ENCODE measurements at places on chromosomes 11 and 22.
A peak's percentile ranks its signal among the peaks of the same experiment; 100 is the strongest.

- peak overlapping the region; percentile 65 for H3K4me3 ChIP-seq
- H3K27ac ChIP-seq = no peak overlapping the region
- peaks cover 15% of the 10 kb centered on the region for H3K4me1 ChIP-seq
- H3K27me3 ChIP-seq = peaks cover 82% of the 10 kb centered on the region
- DNase-seq = peak; percentile 44
- no peaks in the 10 kb centered on the region for H3K36me3 ChIP-seq
Measured at GRCh38 chr22:29073618-29074275, 912 bp downstream of the KREMEN1 start.

- H3K36me3 ChIP-seq = no peaks in the 10 kb centered on the region
- no peaks in the 10 kb centered on the region for H3K4me1 ChIP-seq
- H3K27ac ChIP-seq = no peak overlapping the region
- DNase-seq = no peak
Measured at GRCh38 chr11:131561972-131562371, 191.6 kb downstream of the NTM start.

- H3K4me3 ChIP-seq = no peak overlapping the region
- no peak overlapping the region for H3K27ac ChIP-seq
- DNase-seq = no peak
- H3K27me3 ChIP-seq = peaks cover 23% of the 10 kb centered on the region
- no peaks in the 10 kb centered on the region for H3K36me3 ChIP-seq
Measured at GRCh38 chr11:117492578-117493251, 165.1 kb downstream of the CEP164 start.

GRCh38 chr11:34696862-34697261 lies 76.0 kb downstream of the EHF start:
- H3K36me3 ChIP-seq = no peaks in the 10 kb centered on the region
- no peak overlapping the region for H3K27ac ChIP-seq
- DNase-seq = no peak
- no peak overlapping the region for H3K4me3 ChIP-seq

GRCh38 chr22:27994481-27995331 lies 75.7 kb upstream of the PITPNB start:
- no peaks in the 10 kb centered on the region for H3K36me3 ChIP-seq
- H3K27ac ChIP-seq = no peak overlapping the region
- no peaks in the 10 kb centered on the region for H3K27me3 ChIP-seq
- no peaks in the 10 kb centered on the region for H3K4me1 ChIP-seq

GRCh38 chr22:17734187-17734586 lies 40.1 kb downstream of the BID start:
- H3K27me3 ChIP-seq = no peaks in the 10 kb centered on the region
- no peak for DNase-seq
- no peak overlapping the region for H3K27ac ChIP-seq
- no peak overlapping the region for H3K4me3 ChIP-seq
- H3K36me3 ChIP-seq = peaks cover 12% of the 10 kb centered on the region
- peaks cover 15% of the 10 kb centered on the region for H3K4me1 ChIP-seq

GRCh38 chr11:77101043-77101537 lies 1.6 kb upstream of the OMP start:
- peaks cover 1% of the 10 kb centered on the region for H3K27me3 ChIP-seq
- no peak overlapping the region for H3K27ac ChIP-seq
- no peak for DNase-seq
- no peaks in the 10 kb centered on the region for H3K36me3 ChIP-seq

GRCh38 chr11:94557992-94558391 lies 9.2 kb upstream of the PIWIL4 start:
- H3K27me3 ChIP-seq = no peaks in the 10 kb centered on the region
- DNase-seq = no peak
- peaks cover 2% of the 10 kb centered on the region for H3K4me1 ChIP-seq
- no peak overlapping the region for H3K27ac ChIP-seq

- no peak overlapping the region for H3K4me3 ChIP-seq
- no peaks in the 10 kb centered on the region for H3K27me3 ChIP-seq
- no peaks in the 10 kb centered on the region for H3K4me1 ChIP-seq
Measured at GRCh38 chr11:121890946-121891515, 225.0 kb downstream of the BLID start.

DNA sequence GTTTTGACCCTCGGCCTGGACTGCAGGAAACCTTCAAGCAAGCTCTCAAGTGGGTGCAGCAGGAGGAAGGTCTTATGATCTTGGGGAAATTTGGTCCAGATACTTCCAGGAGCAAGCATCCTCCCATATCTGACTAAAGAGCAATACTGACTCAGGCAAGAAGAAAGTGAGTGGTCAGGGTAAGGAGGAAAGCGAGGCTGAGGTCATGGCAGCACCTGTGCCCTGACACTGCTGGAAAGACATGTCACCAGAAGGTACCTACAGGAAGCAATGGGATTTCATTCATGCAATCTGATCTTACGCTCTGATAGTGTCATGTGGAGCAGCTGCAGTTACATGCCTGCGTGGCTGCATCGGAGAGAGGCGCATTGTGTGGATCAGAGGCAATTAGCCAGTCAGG lies 6.5 kb upstream of the TOP3B start:
- H3K27ac ChIP-seq = no peak overlapping the region
- H3K36me3 ChIP-seq = no peaks in the 10 kb centered on the region
- H3K4me1 ChIP-seq = no peaks in the 10 kb centered on the region
- H3K4me3 ChIP-seq = no peak overlapping the region
- no peaks in the 10 kb centered on the region for H3K27me3 ChIP-seq

GRCh38 chr22:49523374-49524008 lies 304.2 kb downstream of the BRD1 start:
- H3K27ac ChIP-seq = no peak overlapping the region
- peaks cover 2% of the 10 kb centered on the region for H3K27me3 ChIP-seq
- no peak overlapping the region for H3K4me3 ChIP-seq
- no peaks in the 10 kb centered on the region for H3K36me3 ChIP-seq

GRCh38 chr22:23376256-23376655 lies 195.9 kb downstream of the BCR start:
- H3K4me1 ChIP-seq = no peaks in the 10 kb centered on the region
- no peak overlapping the region for H3K4me3 ChIP-seq
- DNase-seq = peak; percentile 54
- peaks cover 9% of the 10 kb centered on the region for H3K27me3 ChIP-seq

DNA sequence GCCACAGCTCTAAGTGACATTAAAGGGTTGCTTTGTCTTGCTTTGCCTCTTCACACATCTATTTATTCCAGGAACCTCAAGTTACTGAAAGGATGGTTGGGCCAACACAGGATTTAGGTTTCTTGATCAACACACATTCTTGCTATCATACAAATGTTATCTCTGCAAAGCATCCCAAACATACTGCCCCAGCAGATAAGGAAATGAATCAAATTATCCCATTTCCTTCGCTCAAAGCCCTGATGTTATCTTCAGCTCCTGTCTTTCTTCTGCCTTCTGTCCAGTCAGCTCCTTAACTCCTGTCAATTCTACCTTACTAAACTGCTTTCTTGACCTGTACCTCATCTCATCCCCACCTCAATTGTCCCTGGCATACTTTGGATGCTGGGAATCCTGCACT lies 355.9 kb upstream of the TENM4 start:
- H3K36me3 ChIP-seq = no peaks in the 10 kb centered on the region
- no peaks in the 10 kb centered on the region for H3K4me1 ChIP-seq
- DNase-seq = no peak
- no peak overlapping the region for H3K27ac ChIP-seq

DNA sequence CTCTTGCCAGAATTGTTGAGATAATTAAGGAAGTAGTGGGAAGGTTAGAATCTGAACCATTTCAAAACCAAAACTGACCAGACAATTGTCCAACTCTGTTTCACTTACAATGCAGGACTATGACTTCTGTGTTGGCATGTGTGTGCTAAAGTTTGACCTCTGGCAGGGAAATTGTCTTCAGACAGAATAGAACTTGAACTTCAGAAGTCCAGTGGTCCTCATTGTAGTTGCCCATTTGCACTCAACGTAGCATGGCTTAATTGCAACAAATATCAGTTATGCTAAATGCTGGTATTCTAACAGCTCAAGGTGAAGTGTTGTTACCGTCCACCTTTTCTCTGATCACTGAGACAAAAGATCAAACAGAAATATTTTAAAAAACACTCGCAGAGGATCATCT lies 47.2 kb downstream of the BLID start:
- H3K4me1 ChIP-seq = no peaks in the 10 kb centered on the region
- no peak overlapping the region for H3K4me3 ChIP-seq
- H3K27me3 ChIP-seq = peaks cover 2% of the 10 kb centered on the region

GRCh38 chr11:134497586-134497985 lies 85.5 kb upstream of the B3GAT1 start:
- H3K4me1 ChIP-seq = no peaks in the 10 kb centered on the region
- peak; percentile 6 for DNase-seq
- no peak overlapping the region for H3K27ac ChIP-seq
- no peaks in the 10 kb centered on the region for H3K36me3 ChIP-seq
- H3K27me3 ChIP-seq = peaks cover 10% of the 10 kb centered on the region

- H3K27ac ChIP-seq = no peak overlapping the region
- H3K36me3 ChIP-seq = no peaks in the 10 kb centered on the region
- no peaks in the 10 kb centered on the region for H3K4me1 ChIP-seq
- H3K4me3 ChIP-seq = no peak overlapping the region
- no peaks in the 10 kb centered on the region for H3K27me3 ChIP-seq
- no peak for DNase-seq
Measured at GRCh38 chr11:84626256-84626655, 1000.9 kb downstream of the DLG2 start.

DNA sequence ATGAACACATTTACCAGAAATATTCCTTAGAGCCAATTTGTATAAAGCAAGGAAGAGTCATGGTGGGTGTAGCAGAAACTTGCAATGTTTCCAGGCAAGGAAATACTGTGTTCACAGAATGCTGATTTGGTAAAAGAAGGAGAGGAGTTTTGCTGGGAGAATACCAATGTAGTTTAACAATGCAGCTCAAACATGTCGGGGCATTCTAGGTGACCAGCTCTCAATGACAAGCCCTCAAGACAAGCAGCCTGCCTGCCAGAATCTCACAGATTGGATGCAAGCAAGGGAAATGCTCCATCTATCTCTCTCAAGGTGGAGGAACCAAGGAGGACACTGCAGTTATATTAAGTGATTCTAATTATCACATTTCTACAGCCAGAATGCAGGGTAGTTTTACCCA lies 190.4 kb downstream of the MAML2 start:
- H3K4me1 ChIP-seq = peaks cover 28% of the 10 kb centered on the region
- H3K4me3 ChIP-seq = no peak overlapping the region
- H3K27me3 ChIP-seq = no peaks in the 10 kb centered on the region
- peaks cover 18% of the 10 kb centered on the region for H3K36me3 ChIP-seq

DNA sequence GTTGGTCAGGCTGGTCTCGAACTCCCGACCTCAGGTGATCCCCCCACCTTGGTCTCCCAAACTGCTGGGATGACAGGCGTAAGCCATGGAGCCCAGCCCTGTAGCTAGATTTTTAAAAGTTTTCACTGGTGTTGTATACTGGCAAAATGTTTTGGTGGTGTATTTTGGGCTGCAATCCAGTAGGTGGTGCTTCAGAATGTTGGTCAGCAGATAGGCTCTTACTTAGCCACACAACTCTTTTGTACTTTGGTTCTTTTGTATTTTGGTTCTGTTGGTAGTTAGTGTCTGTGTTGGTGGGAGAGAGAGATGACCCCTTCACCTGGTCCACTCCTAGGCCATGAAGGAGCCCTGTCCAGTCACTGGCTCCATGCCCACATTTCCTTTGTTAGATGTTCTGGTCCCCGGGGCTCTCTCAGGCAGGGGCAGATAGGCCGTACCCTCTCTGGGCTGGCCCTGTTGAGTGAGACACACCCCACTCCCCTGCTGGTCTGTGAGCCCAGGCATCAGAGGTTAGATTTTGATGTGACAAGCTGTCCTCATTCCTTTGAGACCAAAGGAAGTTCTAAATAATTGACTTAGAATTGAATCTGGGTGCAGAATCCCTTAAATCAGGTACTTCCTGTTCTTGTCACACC lies 123.8 kb downstream of the DDX10 start:
- DNase-seq = no peak
- no peaks in the 10 kb centered on the region for H3K27me3 ChIP-seq
- H3K4me3 ChIP-seq = no peak overlapping the region

All from activated naive CD8-positive, alpha-beta T cell treated with anti-CD3 and anti-CD28 coated beads, Interleukin-2, amount 10 ng/mL, durations not matched to agents 7 days and 5 days (primary cell).